ENCODE measurements at places on chromosomes 6 and 20.

DNA sequence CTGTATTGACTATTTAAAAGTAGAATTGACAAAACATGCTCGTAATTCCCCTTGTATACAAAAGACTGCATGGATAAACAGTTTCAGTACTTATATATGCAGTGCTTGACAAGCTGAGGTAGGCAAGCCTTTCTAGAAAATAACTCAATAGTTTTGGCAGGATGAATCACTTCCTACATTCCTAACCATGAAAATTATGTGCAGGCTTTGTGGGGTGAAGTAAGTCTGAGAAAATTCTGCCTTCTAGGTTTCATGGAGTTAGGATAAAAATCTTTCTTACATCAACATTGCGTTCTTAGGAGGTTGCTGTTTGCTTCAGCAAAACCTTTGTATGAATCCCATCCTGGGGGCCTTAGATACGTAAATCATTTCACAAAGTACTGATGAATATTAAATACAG lies 801.4 kb upstream of the EYS start:
- DNase-seq = no peak

DNA sequence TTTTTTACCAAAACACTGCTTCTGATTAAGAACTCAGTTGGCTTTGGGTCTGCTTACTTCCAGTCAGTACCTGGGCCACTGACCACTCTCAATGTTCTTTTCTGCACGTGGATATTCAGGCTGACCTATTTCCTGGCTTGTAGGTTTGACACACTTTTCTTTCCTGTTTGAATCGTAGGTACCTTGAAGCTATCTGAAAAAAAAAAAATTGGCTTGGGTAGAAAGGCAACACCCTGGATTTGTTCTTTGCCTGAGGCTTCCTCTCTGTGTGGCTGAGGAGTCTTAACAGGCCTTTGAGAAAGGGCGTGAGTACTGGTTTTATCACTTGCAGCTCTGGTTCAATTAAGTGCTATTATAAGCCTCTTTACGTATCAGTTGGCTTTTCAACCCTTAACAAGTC lies 60.6 kb upstream of the IL20RA start:
- DNase-seq = no peak

GRCh38 chr6:27135087-27135657 lies 112.3 kb upstream of the PRSS16 start:
- DNase-seq = no peak

GRCh38 chr6:73640179-73640750 lies 13.5 kb downstream of the SLC17A5 start:
- no peak for DNase-seq

- no peak for DNase-seq
These were observed 622.0 kb downstream of the PHF3 start for GRCh38 chr6:64257586-64257985.

All from activated CD4-positive, alpha-beta T cell treated with anti-CD3 and anti-CD28 coated beads, Interleukin-2, amount 50 U/mL, for 24 hours (primary cell).